ENCODE measurements at places on chromosomes 2 and 18.

DNA sequence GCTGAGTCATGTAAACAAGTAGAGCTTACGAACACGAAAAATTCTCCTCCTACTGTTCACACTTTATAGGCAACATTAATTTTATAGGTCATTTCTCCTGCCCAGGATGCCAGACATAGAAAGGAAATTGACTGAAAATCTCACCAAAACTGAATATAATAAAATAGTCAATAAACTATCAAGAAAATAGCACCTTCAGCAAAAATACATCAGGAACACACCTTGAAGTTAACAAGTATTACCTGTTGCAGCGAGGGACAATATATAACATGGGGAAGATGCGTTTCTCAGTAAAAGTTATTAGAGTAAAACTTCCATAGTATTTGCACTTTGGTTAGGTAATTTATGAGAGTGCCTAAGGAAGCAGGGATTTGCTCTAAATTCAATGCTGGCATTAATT, 344.6 kb downstream of the KCNJ3 start:
- no peak for DNase-seq

DNA sequence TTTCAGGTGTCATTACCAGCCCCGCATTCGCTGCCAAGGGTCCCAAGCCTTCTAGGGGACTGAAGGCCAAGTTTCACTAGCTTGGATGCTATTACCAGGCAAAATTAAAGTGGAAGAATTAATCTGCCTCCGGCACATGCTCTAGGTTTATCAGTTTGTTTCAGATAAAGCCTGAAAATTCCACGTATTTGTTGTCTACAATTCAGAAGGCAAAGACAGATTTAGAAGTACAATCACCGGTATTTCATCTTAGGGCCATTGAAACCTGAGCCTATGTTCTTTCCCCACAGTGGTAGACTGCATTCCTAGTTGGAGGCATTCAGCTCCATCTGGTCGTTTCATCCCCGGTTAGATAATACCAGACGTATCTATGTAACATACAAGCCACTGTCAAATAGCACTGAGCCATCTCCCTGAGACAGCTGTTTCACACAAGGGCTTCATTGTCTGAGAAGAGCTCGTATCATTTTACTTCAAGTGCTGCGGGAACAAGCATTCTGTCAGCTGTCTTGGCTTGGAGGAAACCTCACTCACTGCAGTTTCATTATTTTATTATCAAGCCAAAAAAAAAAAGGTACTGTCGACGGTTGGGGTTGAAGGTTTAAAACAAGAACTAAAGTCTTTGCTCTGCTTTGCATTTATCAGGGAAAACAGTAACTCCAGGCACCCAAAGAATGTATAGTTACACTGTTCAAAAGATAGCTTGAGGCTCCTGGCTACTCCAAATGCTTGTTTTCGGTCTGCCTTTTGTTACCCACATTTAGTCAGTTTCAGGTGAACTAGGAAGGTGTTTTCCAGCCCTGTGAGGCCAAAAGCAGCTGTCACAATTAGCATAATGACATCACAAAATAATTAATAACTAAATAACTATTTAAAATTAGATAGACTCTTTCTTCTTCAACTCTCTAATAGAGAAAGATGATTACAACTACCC, 76.7 kb downstream of the TGIF1 start:
- DNase-seq = peak; percentile 93

GRCh38 chr2:169966454-169966853, 139.2 kb downstream of the UBR3 start:
- DNase-seq = no peak

DNA sequence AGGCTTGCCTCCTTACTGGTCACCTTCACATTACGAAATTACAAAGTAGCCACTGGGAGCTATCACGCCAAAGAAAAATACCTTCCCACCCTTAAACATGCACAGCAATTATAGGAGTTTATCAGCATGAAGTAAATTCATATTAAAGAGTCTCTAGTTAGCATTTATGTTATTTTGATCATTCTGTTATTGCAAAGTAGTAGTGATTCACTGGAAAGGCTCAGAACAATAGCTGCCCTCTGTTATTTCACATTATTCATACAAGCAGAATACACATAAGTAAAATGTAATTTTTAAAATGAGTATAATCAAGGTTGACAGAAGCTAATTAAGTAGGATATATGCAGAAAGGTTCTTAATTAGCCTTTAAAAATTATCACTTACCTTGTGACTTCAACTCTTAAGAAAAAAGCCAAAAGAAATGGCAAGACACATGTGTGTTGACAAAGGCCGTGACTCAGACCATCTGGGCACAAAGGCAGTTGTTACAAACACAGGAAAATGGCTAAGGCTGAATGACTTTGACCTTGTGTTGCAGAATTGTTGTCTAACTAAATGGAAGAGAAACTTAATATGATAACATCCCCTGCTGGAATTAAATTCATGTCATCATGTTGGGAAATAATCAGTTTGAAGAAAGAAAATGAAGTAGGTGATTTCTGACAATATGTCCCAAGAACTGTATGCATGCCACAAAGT, 108.3 kb downstream of the ARL6IP6 start:
- DNase-seq = peak; percentile 7

DNA sequence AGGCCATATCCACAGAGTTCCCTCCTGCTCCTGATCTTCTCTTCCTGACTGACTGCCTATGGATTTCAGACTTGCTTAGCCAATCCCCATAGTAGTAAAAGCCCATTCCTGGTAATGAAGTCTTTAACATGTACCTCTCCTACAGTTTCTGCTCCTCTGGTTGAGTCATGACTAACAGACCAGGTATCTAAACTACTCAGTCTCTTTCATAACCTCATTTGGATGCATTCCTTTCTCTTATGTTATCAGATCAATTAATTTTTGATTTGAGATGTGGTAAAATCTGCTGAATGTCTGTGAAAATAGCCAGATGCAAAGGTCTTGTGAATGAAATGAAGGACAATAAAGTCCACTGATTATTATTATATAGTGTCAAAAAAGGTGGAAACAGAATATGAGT, 198.0 kb downstream of the NBAS start:
- peak; percentile 7 for DNase-seq

GRCh38 chr2:195636890-195637289, 20.1 kb upstream of the SLC39A10 start:
- DNase-seq = peak; percentile 30

GRCh38 chr2:187435078-187435477, 13.0 kb downstream of the CALCRL start:
- no peak for DNase-seq

DNA sequence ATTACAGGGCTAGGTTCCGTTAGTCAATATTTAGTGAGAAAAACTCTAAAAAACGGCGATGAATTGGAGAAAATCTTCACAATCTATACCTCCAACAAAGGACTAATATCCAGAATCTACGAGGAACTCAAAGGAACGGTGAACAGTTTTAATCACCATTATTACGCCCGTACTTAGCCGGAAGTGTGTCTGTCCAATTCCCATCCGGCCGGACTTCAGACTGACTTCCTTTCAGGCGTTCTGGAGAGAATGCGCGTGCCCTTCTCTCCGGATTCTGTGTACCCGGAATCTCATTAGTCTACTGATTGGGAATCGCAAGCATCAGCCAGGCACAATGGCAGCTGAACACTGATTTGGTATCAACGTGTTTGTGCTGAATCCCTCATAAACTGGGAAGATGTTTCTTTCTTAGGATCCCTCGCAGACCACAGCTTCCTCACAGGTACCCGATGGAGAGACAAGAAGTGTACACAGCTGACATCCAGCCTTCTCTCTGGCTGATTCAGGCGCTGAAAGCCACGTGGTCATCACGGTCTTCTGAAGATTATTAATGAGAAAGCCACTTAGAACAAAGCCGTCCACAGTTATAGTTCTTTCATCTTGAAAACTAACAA, 239.9 kb downstream of the ZNF516 start:
- DNase-seq = peak; percentile 39

- no peak for DNase-seq
Measured at GRCh38 chr2:138670734-138671133, 109.5 kb downstream of the NXPH2 start.

DNA sequence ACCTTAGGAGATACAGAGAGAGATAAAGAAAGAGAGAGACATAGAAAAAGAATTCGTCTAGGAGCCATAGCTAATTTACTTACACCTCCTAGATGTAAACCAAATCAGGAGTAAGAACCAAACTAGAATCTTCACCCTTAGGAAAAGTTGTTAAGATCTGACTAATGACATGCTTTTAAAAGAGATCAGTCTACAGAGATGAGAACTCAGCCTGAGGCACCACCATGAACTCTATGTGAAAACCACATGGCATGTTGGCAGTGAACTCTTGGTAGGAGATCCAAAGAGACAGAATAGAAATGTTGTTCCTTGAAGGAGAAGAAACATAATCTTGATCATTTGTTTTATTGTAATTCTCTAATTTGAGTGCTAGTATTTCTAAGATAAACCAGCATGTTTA, 585.4 kb upstream of the ID2 start:
- DNase-seq = no peak

GRCh38 chr2:118686346-118686745, 161.1 kb downstream of the EN1 start:
- DNase-seq = no peak

All from urothelium cell line (cell line).